AG09309 (cell line): ENCODE measurements at places on chromosomes 1 and 21.

DNA sequence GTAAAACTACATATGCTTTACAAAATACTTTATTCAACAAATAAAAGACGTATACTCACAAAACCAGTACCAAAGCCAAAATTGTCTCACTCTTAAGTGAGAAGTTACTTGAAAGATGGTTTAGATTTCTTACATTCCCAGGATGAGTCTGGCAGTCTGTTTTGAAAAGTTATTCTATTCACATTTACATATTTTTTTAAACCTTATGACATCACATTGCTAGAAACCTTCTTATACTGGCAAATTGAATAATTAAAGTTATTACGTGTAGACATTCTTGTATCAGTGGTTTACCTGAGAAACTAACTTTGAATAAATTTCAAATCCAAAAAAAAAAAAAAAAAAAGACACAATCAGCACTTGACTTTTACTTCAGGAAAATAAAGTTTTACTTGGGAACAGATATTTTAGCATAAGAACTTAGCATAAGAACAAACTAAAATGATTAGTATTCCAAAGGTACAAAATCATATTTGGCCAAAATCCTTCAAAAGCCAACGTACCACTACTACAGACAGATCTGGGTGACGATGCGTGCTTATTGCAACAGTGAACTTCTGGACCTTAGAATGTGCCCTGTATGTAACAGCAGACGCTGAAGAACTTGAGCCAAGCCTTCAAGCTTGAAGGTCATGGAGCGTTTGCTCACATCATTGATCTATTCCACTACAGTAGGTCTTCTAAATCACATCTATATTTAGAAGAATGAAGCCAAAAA, 2.5 kb downstream of the CDC42BPA start:
- DNase-seq = no peak

GRCh38 chr1:192983349-192983980, 75.7 kb downstream of the UCHL5 start:
- no peak for DNase-seq

- no peak for DNase-seq
Measured at GRCh38 chr1:2160451-2161300, 33.9 kb downstream of the FAAP20 start.

DNA sequence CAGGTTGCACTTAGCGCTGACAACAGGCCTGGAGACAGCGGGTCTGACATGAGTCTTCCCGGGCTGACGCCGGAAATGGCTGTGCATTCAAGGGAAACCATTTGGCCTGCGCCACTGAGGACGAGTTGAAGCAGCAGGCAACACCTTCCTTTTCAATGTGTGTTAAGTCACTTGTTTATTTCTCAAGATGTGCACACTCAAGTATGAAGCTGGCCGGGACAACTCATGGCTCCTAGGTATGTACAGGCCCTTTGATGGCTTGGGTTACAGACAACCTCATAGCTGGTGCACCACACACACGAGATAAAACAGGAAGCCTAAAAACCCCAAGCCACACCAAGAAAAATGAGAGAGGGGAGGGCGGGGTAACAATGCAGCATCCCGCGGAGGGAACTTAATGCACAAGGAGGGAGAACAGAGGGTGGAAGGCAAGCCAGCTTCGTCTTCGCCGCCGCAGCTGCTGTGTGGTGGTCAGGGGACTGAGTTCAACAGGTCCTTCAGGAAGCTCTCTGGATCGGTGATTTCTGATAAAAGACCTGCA, 118.0 kb upstream of the IFFO2 start:
- no peak for DNase-seq

DNA sequence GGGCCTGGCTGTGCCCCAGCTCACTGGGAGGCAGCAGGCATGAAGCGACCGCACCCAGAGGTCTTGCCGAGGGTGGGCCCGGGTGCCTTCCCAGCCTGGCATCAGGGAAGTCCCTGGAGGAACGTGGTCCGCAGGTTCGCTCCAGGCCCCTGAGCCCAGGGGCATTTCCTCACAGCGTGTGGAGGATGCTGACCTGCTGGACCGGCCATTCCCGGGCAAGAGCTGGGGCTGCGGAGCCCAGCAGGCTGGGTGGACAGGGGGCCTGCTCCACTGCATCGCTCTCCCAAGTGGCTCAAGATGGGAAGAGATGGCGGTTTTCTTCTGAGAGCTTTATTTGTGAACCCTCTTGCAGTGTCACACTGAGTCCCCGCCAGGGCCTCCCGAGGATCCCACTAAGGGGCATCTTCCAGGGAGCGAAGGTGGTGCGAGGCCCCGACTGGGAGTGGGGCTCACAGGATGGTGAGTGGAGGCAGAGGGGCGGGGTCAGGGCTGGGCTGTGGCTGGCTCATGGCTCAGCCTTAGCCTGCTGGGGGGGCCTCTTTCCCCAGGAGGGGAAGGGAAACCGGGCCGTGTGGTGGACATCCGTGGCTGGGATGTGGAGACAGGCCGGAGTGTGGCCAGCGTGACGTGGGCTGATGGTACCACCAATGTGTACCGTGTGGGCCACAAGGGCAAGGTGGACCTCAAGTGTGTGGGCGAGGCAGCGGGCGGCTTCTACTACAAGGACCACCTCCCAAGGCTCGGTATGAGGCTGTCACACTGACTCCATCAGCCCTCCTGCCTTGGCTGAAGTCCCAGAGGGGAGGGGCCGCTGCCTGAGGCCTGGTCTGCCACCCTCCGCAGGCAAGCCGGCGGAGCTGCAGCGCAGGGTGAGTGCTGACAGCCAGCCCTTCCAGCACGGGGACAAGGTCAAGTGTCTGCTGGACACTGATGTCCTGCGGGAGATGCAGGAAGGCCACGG, 7.2 kb upstream of the MMP23B start:
- no peak for DNase-seq

GRCh38 chr1:27045973-27046558, 33.4 kb upstream of the TENT5B start:
- DNase-seq = no peak

DNA sequence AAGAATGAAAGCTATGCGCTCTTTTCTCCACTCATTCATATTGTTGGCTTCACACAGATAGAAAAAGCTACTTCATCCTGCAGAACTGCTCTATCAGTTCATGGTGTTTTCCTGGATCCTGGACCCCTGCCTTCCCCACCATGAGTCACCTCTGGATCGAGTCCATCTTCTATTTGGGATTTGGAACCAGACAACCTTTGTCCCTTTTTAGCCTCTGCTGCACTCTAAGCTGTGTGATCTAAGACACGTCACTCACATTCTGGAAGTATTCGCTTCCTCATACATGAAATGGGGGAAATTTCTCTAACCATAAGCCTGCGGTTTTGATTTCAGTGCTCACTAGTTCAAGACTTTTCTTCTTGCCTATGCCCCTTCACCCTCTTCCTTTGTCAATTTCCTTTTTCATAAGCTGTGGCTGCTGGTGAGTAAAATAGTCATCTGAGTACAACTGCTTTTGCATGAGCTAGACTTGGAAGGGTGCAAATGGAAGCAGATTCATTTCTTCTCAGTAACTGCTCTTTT, 14.1 kb upstream of the DEGS1 start:
- DNase-seq = no peak

GRCh38 chr1:101996825-101997465, at the start of gene OLFM3:
Gene OLFM3, minus strand, starts transcription at chr1:101996926.
- DNase-seq = no peak

DNA sequence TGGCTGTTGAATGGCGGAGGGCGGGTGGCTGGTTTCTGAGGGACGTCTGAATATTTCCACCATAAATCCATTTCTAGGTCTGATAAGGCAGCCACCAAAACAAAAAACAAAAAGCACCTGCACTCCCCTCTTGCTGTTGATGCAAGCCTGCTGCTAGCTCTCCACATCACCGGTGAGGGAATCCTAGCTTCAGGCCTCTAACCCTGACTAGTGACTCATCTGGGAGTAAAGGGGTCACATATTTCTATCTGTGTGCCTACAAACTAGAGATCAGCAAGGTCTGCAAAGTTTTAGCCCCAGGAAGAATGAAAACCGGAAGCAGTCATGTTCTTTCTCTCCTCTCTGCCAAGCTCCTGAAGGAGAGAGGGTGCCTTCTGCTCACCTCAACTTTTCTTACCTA, 10.3 kb upstream of the ERMAP start:
- DNase-seq = no peak

- no peak for DNase-seq
Measured at GRCh38 chr1:216212826-216213225, 210.4 kb downstream of the USH2A start.

- no peak for DNase-seq
Measured at GRCh38 chr1:41419584-41420295, 58.5 kb downstream of the FOXO6 start.

GRCh38 chr1:8247811-8248436, 70.0 kb upstream of the SLC45A1 start:
- no peak for DNase-seq

DNA sequence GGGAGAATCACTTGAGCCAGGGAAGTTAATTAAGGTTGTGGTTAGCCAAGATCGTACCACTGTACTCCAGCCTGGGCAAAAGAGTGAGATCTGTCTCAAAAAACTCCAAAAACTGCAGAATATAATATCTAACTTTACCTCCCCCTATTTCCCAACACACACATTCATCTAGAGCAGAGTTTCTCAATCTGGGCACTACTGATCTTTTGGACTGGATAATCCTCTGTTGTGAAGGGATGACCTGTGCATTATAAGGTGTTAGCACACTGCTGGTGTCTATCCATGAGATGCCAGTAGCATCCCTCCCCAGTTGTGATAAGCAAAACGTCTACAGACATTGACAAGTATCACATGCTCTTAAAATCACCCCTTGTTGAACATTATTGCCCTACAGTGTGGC, 61.8 kb downstream of the RGS13 start:
- DNase-seq = no peak

DNA sequence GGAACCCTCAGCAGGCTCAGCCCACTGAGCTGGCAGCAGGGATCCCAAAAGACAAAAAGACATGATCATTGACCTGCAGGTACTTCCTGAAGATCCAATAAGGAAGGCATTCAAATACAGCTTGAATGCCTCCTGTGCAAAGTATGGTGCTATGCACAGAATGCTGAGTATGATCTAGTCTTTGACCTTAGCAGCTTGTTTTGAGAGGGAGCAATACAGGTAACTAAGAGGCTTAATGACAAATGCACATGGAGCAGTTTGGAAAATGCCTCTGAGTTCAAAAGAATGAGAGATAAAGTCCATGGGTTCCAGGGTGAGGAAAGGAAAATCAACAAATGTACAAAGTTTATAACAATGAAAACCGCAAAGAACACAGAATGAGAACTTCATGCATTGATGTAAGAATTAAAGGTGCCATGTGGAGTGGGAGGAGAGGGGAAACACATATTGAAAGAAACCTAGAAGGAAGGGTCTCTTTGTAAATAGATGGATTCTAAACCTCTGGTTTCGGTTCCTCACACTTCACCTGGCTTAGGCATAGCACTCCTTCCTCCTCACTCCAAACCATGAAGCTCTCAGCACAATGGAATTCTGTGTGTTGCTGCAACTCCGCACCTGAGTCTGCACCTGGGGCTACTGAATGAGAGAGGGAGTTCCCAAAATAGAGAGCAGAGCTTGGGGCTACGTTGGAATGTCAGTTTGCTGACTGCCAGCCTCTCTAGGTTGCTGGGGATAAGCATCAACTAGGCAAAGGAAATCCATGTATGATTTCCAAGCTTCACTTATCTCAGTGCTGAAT, 77.6 kb downstream of the PLXNA2 start:
- no peak for DNase-seq

- DNase-seq = no peak
Measured at GRCh38 chr1:61993331-61993961, 201.2 kb upstream of the L1TD1 start.

DNA sequence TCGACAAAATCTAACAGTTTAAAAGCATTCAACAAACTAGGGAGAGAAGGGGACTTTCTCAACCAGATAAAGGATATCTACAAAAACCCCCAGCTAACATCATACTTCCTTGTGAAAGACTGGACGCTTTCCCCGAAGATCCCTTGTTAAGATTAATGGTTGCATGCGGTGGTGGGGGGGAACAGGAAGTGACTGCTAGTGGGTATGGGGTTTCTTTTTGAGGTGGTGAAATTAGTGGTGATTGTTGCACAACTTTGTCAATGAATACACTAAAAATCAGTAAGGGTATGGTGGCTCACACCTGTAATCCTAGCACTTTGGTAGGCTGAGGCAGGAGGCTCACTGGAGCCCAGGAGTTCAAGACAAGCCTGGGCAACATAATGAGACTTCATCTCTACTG, 26.9 kb upstream of the EYA3 start:
- DNase-seq = no peak

GRCh38 chr1:169288011-169288414, 79.6 kb downstream of the NME7 start:
- DNase-seq = peak; percentile 21

DNA sequence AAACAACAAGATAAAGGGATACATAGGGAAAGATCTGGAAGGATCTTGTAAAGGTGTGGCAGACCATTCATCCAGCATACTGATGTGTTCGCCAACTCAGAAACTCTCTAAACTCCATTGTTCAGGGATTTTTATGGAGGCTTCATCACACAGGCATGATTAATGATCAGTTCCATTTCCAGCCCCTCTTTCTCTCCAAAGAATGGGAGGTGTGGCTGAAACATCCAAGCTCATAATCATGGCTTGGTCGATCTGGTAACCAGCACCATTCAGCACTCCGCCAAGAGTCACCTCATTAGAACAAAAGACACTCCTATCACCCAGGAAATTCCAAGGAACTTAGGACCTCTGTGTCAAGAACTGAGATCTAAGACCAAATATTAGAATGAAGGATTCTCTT, 180.6 kb upstream of the RNPC3 start:
- no peak for DNase-seq

- no peak for DNase-seq
Measured at GRCh38 chr1:8424539-8425116, 106.7 kb downstream of the SLC45A1 start.

- no peak for DNase-seq
Measured at GRCh38 chr1:18541046-18541795, 60.5 kb downstream of the KLHDC7A start.

- DNase-seq = no peak
Measured at GRCh38 chr1:38785285-38786039, 74.1 kb downstream of the RRAGC start.

GRCh38 chr1:110687250-110687649, 12.5 kb upstream of the KCNA3 start:
- DNase-seq = peak; percentile 17

GRCh38 chr1:227542153-227543120, 20.9 kb upstream of the ZNF678 start:
- DNase-seq = peak; percentile 37

DNA sequence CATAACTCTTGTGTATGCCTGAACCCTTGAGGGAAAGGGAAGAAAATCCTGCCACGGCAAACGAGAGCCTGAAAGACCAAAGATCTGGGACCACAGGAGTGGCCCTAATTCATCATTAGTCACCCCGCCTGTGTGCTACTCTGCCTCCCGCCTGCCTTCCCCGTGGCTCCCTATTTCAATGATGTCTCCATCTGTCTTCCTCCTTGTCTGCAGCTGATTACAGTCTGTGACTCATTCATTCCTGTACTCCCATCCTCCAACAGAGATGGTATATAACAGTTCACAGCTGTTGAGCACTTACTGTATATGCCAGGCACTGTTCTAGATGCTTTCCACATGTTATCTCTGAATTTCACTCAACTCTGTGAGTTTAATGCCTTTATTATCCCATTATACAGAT, 96.6 kb downstream of the SEC16B start:
- peak; percentile 76 for DNase-seq

- no peak for DNase-seq
Measured at GRCh38 chr1:12405325-12406210, 175.7 kb downstream of the VPS13D start.
